Osteoblast (primary cell): ENCODE measurements at places on chromosomes 5 and 9. TPM values are rescaled to one million over a fixed set of nuclear protein-coding genes. Genes with fewer than 3 reads are reported as not detected.

FAM163B gene
- total RNA-seq = not detected in 2 replicates

DIPK1B gene
- not detected in 2 replicates for total RNA-seq

ADAMTSL2 gene
- total RNA-seq = under 0.01 and 0.29 TPM in 2 replicates

DNA sequence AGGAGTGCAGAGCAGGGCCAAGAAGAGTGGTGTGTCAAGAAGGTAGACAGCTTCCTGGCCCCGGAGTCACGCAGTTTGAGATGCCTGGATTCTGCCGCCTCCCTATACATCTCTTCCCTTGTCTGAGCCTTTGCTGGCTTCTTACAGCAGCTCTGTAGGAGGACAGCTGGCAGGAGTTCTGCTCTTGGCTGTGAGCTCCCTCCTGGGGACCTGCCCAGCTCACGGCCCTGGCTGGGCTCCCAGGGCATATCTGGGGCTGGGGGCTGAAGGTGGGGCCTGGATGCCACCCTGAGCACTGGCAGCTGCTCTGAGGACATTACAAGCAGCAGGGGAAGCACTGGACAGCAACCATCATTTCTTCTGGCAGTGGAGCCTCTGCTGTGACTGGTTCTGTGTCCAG, 786 bp upstream of the TSSK1B start:
- no peaks in the 10 kb centered on the region for H3K27me3 ChIP-seq
- H3K27ac ChIP-seq = no peak overlapping the region
- H3K36me3 ChIP-seq = no peaks in the 10 kb centered on the region
- DNase-seq = no peak
- no peaks in the 10 kb centered on the region for H3K4me1 ChIP-seq
- H3K4me3 ChIP-seq = no peak overlapping the region

- DNase-seq = no peak
- no peaks in the 10 kb centered on the region for H3K4me1 ChIP-seq
- no peaks in the 10 kb centered on the region for H3K36me3 ChIP-seq
- H3K4me3 ChIP-seq = no peak overlapping the region
Observed at GRCh38 chr5:19175776-19176570, 812.0 kb downstream of the CDH18 start.

DNA sequence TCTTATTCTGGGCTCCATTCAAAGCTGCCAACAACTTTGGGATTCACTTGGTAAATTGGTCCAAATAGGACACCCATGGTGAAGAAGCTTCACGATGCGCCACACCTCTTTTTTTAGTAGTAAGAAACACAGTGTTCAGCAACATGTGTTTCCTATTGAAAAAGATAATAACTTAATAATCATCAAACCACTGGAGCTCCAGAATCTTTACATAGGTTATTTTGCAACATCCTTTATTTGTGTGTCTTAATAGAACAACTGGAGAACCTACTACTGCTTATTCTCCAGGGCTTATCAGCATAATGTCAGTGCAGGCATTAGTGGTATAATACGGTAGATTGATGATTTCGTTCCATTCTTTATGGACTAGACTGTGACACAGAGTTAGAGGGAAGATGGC, 63.3 kb upstream of the DAPK1 start:
- no peak for DNase-seq
- no peaks in the 10 kb centered on the region for H3K27me3 ChIP-seq
- H3K4me3 ChIP-seq = no peak overlapping the region
- H3K4me1 ChIP-seq = no peaks in the 10 kb centered on the region

DNA sequence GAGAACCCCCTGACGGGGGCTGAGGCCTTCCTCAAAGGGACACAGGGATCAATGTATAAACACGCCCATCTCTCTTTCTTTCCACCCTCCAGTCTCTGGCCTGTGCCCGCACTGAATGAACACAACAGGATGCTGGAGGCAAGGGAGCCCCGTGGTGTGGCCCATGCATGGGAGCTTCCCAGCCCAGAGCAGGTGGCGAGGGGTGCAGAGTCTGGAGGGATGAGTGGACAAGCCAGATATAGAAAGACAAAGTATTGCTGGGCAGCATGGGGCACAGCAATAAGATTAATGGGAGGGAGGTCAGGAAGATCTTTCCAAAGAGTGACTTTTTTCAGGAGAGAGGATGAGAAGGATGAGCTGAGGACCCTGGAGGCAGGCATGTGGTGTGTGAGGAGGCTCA, 103.7 kb downstream of the C5orf15 start:
- no peak overlapping the region for H3K4me3 ChIP-seq

DNA sequence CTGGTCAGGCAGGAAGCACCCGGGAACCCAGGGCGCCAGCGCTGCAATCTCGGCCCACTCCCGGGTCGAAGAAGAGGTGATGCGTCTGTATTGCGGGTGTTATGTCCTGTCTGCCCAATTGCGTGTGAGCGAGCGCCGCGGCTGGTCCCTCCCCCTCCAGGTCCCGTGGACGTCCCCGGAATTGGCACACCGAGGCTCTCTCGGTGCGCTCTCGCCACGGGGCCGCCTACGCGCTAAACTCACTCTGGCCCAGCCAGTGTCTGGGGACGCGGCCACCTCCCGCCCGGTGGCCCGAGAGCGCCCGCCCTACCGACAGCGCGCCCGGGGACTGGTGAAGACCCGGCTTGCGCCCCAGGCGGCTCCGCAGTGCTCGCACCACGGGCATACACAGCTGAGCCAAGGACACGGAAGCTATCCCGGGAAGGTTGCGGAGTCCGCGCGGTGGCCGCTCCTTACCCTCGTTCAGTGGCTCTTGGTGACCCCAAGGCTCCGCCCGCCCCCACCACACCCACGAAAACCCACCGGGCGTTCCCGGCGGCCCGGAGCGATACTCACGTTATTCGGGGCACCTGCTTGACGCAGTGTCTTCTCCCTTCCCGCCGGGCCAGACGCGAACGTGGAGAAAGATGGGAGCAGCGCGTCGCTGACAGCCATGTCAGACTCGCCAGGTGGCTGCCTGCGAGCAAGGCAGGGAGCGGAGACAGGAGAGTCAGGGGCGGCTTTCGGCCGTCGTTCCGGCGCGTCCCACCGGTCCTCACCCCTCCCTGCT, 1.0 kb downstream of the KLF4 start:
- peak overlapping the region; percentile 76 for H3K27ac ChIP-seq
- H3K4me3 ChIP-seq = peak overlapping the region; percentile 95
- peaks cover 16% of the 10 kb centered on the region for H3K36me3 ChIP-seq
- peak; percentile 94 for DNase-seq
- H3K4me1 ChIP-seq = peaks cover 15% of the 10 kb centered on the region

GRCh38 chr5:51396797-51397196, 13.5 kb downstream of the ISL1 start:
- H3K4me1 ChIP-seq = no peaks in the 10 kb centered on the region
- H3K4me3 ChIP-seq = no peak overlapping the region
- no peak for DNase-seq
- H3K36me3 ChIP-seq = no peaks in the 10 kb centered on the region
- H3K27me3 ChIP-seq = no peaks in the 10 kb centered on the region
- H3K27ac ChIP-seq = no peak overlapping the region

DNA sequence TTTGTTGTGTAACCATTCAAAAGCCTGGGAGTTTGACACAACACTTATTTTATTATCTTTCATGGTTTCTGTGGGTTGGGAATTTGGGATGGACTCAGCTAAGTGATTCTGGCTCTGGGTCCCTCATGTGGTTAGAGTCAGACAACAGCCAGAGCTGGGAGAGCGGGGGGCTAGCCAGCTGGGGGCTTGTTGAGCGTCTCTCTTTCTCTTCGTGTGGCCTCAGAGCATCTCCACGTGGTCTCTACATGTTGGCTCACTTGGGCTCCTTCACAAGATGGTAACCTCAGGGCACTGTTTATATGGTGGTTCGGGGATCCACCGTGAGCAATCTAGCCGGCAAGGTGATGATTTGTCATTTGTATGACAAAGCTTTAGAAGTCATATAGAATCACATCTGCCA, 73.6 kb downstream of the FSTL4 start:
- H3K36me3 ChIP-seq = no peaks in the 10 kb centered on the region
- H3K4me3 ChIP-seq = no peak overlapping the region
- no peak for DNase-seq
- H3K27ac ChIP-seq = no peak overlapping the region

GRCh38 chr9:129113645-129114304, 2.6 kb downstream of the PTPA start:
- no peak overlapping the region for H3K4me3 ChIP-seq
- no peak for DNase-seq
- H3K27me3 ChIP-seq = no peaks in the 10 kb centered on the region
- peaks cover 14% of the 10 kb centered on the region for H3K4me1 ChIP-seq
- no peak overlapping the region for H3K27ac ChIP-seq

GRCh38 chr5:178284093-178284675, 51.6 kb upstream of the PHYKPL start:
- no peaks in the 10 kb centered on the region for H3K36me3 ChIP-seq
- no peak overlapping the region for H3K27ac ChIP-seq
- no peaks in the 10 kb centered on the region for H3K27me3 ChIP-seq
- no peaks in the 10 kb centered on the region for H3K4me1 ChIP-seq
- H3K4me3 ChIP-seq = no peak overlapping the region
- DNase-seq = peak; percentile 18

DNA sequence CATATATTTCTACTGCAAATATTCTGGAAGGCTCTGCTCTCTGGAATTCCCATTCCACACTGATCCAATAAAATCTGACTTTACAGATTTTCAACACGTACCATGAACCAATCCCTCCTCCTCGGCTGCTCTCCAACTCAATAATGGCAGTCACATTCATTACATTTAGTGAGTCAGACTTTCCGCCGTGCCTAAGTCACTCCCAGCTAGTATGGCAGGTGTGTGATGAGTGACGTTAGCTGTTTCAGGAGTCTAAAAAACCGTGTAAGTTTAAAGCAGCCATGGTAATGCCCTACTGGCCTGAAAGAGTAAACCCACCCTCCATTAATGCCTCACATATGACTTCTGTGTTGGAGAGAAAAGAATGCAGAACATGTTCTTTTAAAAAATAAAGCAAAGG, 3.3 kb downstream of the FBN2 start:
- H3K4me3 ChIP-seq = no peak overlapping the region
- H3K4me1 ChIP-seq = peaks cover 4% of the 10 kb centered on the region
- H3K27ac ChIP-seq = no peak overlapping the region
- peaks cover 7% of the 10 kb centered on the region for H3K27me3 ChIP-seq
- peak; percentile 13 for DNase-seq

DNA sequence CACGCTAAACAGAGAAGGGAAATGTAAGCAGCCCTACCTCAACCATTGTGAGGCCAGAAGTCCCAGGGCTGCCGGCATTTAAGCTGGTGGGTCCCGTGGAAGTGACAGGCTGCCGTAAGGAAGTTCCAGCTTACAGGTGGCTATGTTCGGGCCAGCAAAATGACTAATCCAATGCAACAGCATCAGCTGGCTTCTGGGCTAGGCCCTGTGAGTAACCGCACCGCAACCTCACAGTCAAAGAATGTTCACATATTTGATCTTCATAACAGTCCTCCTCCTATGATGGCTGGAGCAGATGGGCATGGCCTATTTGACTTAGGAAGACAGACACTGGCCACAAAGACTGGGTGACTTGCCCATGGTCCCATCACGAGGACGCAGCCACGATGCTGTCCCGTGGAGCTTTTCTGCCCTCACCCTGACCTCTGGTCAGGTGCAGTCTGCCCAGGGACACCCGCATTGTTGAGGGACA, 88.2 kb downstream of the LIFR start:
- peaks cover 59% of the 10 kb centered on the region for H3K4me1 ChIP-seq
- peak overlapping the region; percentile 43 for H3K4me3 ChIP-seq
- peak overlapping the region; percentile 82 for H3K27ac ChIP-seq
- no peaks in the 10 kb centered on the region for H3K27me3 ChIP-seq
- no peaks in the 10 kb centered on the region for H3K36me3 ChIP-seq

- H3K27me3 ChIP-seq = no peaks in the 10 kb centered on the region
- peak overlapping the region; percentile 85 for H3K27ac ChIP-seq
- H3K36me3 ChIP-seq = peaks cover 35% of the 10 kb centered on the region
- peaks cover 20% of the 10 kb centered on the region for H3K4me1 ChIP-seq
- peak overlapping the region; percentile 82 for H3K4me3 ChIP-seq
- DNase-seq = peak; percentile 86
Observed at GRCh38 chr5:53482717-53483638, 2.5 kb downstream of the FST start.
